Activated CD4-positive, alpha-beta T cell treated with anti-CD3 and anti-CD28 coated beads, Interleukin-10, Interleukin-2, amounts not matched to agents 100 ng/mL and 50 ng/mL, durations not matched to agents 16 hours and 8 hours (primary cell): ENCODE measurements at places on chromosomes 1 and 21.

DNA sequence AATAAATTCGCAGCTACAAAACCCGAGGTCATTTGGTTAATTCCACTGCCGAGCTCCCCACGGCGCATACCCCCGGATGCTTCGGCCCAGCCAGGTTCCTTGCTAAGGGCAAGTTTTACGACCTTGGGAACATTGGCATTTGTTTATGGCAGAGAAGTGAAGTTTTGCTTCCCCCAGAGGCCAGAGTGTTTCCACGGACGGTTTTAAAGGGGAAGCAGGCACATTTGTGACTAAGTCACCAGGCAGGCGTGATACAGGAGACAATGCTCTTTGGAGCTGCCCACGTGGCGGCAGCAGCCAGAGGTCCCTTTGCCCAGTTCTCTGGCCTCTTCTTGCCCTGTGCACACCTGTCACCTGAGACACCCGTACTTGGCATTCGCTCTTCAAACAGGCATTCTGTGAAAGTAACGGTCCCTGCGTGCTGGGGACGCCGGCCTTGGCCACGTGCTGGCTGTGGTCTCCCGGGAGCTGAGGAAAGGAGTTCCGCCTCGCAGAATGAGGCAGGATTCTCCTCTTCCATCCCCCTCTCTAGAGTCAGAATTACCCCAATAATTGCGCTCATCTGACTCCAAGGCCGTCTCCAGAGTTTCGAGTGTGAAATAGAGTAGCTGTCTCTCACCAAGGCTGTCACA, 138.3 kb downstream of the PRDM16 start:
- DNase-seq = no peak

DNA sequence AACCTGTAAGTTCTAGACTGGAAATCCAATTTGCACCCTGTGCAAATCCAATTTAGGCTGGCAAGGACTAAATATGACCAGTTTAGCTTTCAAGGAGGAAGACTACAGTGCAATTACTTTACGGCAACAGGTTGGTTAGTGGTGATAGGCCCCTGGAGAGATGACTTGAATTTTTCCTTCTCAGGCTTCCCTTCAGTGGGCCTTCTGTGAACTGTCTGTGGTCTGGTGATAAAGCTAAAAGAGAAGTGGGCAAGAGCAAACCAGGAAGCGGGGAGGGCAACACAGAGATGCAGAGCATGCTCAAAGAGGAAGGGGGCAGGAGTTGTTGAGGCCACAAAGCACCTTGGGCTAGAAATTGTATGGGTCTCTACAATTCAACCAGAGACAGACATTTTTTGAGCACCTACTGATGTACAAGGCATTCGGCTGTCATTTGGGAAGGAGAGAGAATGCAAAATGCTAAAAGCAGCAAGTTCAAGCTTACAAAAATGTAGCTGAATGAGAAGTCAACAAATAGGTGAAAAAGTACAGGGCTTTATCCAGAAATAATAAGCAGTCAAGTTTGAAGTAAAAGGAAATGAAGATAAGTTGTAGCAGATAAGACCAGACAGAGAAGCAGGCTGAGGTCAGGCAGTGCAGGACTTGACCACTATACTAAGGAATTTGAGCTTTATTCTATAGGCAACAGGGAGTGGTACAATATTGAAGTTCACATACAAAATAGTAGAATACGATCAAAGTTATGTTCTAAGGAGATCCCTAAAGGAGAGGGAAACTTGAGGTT, 23.9 kb downstream of the INPP5B start:
- DNase-seq = peak; percentile 15

GRCh38 chr1:100440075-100440809, 87.9 kb downstream of the CDC14A start:
- DNase-seq = peak; percentile 91

DNA sequence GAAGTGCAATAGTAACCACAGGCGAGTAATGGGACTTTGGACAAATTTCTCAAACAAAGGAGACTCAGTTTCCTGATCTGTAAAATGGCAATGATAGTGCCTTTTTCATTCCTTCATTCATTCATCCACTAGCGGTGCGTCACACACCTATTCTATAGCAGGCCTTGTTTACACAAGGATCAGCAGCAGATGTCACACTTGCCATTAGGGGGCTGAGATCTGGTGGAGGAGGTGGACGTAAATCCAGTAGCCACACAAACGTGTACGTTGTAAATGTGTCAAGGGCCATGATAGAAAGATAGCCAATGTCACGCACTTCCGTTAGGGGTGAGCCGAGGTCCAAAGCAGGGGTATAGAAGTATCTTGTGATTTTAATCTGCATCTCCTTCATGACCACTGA, 34.2 kb downstream of the SERINC2 start:
- DNase-seq = no peak

GRCh38 chr1:74690909-74691308, 17.3 kb upstream of the ERICH3 start:
- no peak for DNase-seq

DNA sequence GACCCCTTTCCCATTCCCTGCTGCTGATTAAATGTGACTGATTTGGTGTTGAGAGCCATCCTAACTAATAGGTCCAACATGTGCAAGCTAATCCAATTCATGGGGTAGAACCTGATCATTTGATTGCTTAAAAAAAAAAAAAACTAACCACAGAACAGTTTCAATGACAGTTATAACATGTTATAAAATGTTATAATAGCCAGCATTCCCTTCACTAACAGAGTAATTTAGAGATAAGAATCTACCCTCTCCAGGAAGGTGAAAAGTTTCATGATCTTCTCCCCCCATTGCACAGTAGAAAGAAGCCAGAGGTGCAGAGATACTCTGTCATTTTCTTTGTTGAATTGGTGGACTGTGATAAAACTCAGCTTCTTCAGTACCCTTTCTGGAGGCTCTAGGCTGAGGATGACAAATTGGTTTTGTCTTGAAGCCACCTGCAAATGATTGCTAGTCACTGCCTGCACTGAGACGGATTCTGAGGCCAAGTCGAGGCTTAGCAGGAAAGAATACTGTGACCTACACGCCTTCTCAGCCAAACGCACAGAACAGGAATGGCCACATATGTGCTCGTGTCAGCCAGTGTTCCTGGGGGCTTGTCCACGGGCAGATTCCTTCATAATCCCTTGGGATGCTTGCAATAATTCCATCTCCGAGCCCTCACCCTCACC, 215.7 kb upstream of the IRF2BP2 start:
- DNase-seq = no peak

DNA sequence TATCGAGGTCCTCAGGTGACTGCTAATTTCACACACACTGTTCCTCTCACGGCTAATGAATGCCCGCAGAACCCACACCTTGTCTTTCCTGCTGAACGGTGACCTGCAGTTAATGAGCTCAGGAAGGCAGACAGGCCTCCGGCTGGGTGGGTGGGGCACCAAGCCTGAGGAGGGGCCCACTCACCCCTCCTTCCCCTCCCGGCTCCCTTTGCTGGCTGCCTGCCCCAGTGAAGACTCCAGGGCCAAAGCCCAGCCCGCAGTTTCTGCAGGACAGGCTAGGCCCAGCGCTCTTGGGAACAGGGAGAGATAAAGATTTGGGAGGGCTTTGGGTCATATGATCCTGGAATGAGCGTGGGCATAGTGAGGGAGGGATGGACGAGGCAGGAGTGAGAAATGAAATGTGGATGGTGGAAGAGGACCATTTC, 26.4 kb downstream of the FOXO6 start:
- no peak for DNase-seq

GRCh38 chr1:100699744-100700143, 19.8 kb upstream of the VCAM1 start:
- DNase-seq = no peak

DNA sequence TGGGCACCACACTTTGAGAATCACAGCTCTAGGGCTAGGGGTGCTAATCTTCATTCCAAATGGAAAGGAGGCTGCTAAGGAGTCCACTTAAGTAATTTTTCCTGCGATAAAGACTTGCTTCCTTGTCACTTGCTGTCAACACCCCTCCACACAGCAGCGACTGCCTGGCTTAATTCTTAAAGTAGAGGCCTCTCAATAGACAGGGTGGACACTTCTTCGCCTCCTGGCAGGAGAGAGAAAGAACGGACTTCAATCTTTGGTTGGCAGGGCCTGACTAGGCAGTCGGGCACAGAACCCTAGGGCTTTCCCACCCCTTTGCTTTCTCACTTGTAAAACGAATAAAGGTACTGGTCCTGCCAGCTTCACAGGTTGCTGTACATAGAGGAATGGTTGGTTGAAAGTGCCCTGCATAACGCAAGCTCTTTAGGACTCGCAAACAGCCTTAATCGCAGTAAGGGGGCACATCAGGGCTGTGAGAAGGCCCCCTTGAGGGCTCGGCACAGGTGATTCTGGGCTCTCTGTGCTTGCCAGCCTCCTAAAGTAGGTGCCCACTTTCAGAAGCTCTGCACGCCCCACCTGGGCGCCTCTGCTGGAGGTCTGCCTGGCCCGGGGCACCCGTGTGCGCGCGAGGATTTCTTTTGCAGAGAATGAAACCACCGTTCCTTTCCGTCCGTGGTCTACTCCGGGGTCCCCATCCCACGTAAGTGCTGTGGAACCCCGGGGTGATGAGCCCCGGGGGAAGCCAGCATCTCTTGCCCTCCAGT, 47.6 kb upstream of the CD34 start:
- no peak for DNase-seq

DNA sequence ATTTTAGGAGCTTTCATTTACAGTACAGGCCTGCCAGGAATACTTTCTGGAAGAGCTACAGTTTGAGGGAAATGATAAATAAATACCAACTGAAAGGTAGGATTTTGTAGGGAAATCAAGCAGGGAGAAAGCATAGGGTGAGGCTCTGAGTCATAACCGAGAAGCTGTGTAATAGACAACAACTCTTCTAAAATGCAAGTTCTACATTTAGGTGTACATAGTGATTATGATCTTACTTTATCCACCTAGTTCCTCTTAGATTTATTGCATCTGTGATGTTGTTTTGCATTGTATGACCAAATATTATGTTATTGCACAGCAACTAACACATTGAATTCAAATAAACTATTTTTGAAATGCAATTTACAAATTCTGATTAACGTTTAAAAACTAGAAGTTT, 819.3 kb downstream of the PLA2G4A start:
- no peak for DNase-seq

DNA sequence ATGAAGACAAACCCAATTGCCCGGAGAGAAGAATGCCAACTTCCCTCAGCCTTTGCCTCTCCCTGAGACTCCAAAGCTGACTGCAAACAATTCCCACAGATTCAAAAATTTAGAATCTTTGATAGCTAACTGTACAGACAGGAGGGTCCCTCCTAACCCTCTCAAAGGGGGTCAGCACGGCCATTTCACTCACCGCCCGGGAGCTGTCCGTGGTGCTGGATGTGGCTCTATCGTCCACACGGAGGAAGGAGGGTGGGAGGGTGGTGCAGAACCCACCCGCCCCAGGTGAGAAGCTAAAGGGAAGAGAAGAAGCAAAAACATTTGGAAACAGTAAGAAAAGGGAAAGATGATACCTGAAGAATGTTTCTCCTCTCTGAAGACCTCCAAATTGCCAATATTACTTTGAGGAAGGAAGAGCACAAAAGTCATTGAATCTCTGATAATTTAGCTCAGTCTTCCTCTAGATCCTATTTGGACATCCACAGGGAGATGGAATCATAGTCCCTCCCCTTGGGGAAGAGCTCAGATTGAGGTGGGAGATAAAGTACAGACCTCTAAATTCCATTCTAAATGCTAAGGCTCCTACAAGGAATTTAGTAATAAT, 45.6 kb downstream of the RHBG start:
- DNase-seq = no peak

- DNase-seq = no peak
These were observed 72.5 kb downstream of the SYDE2 start for GRCh38 chr1:85128316-85128715.

DNA sequence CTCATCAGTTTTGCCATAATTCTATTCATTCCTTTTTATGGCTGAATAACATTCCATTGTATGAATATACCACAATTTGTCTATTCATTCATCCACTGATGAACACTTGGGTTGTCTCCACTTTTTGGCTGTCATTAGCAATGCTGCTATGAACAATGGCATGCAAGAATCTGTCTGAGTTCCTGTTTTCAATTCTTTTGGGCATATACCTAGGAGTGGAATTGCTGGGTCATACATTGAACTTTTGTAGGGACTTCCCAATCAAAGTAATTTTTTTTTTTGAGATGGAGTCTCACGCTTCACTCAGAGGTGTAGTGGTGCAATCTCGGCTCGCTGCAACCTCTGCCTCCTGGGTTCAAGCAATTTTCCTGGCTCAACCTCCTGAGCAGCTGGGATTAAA, 34.9 kb downstream of the AADACL4 start:
- DNase-seq = no peak

DNA sequence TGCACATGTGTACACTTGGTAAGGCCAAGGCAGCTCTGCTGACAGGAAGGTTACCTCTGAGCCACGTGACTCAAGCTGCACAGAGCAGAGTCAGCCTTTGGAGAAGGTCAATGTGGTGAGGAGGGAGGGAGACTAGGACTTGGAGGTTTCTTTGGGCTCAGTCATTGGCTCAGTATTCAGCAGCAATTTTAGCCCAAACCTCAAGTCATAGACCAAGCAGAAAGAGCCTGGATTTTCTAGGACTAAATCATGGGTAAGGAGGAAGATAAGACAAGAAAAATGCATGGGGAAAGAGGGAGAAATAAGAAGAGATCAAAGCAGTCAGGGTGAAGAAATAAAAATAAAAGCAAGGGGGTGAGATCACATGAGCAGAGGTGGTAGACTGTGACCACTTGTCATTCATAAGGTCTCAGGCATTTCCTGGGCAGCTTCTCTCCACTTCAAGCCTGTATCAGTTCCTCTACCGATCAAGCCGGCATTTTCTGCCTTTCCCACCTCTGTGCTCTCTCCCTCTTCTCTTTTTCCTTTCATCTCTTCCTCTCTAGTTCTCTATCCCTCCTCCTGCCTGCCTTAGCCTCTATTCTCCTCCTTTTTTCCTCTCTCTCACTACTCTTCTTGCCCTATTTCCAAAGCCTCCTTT, 51.7 kb upstream of the DUSP10 start:
- no peak for DNase-seq
